ENCODE measurements at places on chromosomes 3 and 15.

DNA sequence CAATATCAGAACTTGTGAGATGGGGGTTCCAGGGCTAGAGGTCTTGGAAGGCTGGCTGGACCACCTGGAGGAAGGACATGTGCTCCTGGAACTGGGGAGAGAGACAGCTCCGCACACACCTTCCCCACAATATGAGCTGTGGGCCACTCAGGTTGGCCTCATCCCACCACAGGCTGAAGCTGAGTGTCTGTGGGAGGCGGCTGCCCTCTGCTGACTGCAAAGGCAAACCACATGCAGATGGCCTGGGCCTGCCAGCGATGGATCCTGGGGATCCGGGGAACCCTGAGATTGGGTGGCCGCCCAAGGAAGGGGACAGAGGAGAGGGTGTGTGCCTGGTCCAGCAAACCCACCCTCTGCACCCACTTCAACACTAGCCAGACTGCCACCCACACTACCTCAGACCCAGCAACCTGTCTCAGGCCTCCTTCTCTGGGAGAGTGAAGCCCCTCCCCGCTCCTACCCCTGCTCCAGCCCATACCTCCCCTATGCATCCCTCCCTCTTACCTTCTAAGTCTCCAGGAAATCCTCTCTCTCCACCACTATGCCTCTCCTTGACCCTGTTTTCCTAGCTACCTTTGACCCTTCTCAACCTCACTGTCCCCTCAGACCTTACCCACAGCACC is 44.8 kb downstream of the CYP11A1 start:
- DNase-seq, result peak; percentile 64

GRCh38 chr15:76875911-76876310 is 29.2 kb downstream of the SCAPER start:
- no peak for DNase-seq

DNA sequence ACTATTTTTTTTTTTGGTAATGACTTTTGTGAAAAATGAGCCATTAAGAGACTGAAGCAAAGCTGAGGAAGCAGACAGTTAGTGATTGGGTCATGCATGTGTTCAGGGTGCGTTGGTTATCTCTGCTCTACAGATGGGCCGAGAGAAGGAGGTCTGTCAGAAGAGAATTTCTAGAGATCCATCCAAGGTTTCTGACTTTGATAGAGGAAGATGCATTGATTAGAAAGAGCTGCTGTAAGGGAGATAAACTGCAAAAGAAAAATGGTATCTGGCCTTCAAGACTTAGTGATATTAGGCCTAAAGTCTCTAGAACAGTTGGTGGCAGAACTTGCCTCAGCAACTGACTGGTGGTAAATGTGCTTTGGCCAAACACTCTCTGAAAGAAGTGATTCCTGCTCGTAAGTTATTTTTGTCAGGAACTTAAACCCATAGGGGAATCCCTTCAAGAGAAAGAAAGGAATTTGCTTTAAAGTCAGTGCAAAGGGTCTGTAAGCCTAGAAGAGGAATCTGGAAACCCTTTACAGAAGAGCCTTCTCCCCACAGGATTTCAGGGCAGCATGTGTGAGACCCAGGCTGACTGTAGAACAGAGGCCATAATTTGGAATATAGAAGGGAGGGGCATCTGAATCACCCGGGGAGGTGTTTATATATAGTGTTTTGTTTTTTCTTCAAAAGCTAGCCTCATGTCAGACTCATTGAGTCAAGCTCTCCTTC is 67.8 kb downstream of the OPA1 start:
- no peak for DNase-seq

DNA sequence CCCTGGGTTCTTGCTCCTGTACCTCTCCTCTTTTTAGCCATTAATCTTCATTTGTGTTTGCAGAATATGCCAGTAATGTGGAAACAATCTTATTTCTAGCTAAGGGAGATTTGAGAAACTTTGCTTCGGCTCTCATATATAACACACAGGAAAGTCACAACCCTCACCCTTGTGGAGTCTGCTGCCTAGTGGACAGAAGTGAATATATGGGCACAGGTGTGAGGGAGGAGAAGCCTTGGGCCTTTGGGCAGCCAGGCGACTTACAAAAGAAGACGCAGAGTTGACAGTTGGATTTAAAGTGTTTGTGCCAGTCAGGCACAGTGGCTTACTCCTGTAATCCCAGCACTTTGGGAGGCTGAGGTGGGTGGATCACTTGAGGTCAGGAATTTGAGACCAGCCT is 181.8 kb upstream of the TBL1XR1 start:
- no peak for DNase-seq

- DNase-seq, result no peak
Measured at GRCh38 chr15:41853831-41854230, 15.2 kb downstream of the PLA2G4B start.

GRCh38 chr3:49333091-49333490 is 6.8 kb downstream of the USP4 start:
- no peak for DNase-seq

- no peak for DNase-seq
Measured at GRCh38 chr3:153029350-153029749, 132.7 kb upstream of the RAP2B start.

Data from activated T-cell treated with anti-CD3 and anti-CD28 coated beads, Interleukin-2, amount 50 U/mL, for 1 hour (primary cell).